Stimulated activated CD4-positive, alpha-beta T cell treated with anti-CD3 and anti-CD28 coated beads, TNF-alpha, amount 100 ng/mL, for 4 hours (primary cell): ENCODE measurements at places on chromosomes 5 and 9.

DNA sequence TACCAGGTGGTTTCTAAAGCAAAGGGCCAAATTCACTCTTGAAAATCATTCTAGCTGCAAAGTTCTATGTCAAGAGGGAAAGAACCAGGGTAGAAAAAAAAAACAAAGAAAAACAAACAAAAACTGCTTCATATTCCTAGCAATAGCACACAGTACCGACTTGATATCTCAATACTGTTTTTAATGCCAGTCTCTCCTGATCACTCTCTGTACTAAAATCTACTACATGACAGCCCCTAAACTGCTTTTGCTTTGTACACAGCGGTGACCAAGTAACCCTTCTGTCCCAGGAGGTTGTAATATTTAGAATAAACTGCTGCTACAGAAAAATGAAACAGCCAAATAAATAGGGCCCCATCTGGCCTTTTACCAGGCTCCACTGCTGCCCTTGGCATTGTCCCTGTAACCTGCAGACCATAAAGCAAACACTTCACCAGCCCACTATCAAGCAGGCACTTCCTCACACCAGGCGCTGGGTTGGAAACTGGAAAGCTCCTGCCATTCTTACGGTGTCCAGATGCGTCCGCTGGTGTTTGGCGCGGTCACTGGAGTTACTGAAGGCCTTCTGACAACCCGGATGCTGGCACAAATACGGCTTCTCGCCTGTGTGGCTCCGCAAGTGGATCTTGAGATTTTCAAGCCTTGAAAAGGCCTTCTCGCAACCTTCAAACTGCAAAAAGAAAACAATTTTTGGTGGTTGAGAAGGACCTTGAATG lies 363.2 kb downstream of the GLIS3 start:
- DNase-seq = no peak

GRCh38 chr5:91386120-91386519 lies 3.0 kb upstream of the ARRDC3 start:
- DNase-seq = no peak

DNA sequence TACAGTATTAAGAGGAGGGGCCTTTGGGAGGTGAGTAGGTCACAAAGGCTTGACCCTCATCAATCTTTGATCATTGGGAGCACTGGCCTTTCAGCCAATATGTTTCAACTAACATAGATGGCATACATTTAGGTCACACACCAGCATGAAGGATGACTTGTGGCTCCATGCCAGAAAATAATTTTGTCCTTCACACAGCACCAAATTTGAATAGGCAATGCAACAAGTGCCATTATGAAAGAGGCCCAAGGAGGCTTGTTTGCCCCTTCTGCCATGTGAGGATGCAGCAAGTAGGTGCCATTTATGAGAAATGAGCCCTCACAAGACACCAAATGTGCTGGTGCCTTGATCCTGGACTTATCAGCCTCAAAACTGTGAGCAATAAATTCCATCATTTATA lies 81.1 kb downstream of the JAKMIP2 start:
- no peak for DNase-seq

- DNase-seq = no peak
Observed at GRCh38 chr5:53071738-53072137, 37.8 kb downstream of the MOCS2 start.

DNA sequence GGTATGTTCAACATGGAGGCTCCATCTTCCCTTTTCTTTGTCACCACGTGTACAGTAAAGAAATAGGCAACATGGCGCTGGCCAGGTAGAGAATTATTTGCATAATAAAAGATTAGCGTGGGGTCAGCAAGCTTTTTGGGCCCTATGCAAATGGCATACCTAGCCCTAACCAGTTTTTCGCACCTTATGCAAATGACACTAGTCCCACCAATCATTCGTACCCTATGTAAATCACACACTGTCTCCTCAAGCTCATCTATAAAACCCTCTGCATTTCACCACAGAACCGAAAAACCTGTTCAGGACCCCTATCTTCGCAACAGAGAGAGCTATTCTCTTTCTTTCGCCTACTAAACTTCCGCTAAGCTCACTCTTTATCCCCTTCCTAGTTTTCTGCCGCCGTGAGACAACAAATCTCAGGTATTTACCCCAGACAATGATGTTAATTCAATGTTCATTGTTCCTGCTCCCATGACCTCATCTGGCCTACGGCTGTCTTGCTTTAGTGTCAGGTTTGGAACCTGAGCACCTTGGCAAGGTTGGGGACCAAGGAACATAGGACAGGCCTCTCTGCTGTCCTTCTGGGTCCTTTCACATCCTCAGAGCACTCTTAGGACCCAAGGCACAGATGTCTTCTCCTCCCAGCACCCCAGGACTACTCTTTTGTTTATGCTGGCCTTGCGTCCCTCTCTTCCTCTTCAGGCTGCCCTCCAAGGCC lies 180.7 kb upstream of the RAI14 start:
- DNase-seq = no peak

DNA sequence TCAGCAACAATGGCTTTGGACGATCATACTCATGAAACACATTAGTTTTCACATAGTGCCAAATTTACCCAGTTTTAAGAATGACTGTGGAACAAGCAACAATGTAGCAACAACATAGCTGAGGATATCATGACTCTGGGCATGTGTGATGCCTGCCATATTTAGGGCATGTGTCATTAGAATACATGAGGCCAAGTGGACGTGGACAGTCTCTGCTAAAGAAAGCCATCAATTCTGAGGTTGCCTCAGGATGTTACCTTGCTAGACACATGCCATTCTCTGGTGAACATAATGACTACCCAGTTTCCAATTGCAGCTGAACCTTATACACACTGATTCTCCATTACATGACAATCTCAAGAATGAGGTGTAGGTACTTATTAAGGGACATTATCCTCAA lies 103.3 kb upstream of the ADAMTS19 start:
- no peak for DNase-seq

GRCh38 chr5:65808818-65809217 lies 86.8 kb downstream of the NLN start:
- DNase-seq = no peak

DNA sequence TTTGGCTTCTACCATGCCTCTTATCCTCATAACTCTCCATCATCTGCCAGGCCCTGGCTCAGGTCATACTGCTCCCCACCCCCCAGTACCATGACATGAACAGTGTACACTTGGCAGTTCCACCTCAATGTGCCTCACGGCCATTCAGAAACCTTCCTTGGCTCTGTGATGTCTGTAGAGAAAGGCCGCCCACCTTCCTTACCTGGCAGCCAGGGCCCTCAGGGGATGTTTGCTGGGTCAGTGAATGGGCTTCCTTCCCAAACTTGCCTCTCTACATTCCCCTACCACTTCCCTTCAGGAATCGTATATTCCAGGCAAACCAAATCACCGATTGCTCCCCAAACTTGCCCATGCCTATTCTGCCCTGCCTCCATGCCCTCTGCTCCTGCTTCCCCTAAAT lies 101.1 kb downstream of the PSD2 start:
- DNase-seq = no peak

DNA sequence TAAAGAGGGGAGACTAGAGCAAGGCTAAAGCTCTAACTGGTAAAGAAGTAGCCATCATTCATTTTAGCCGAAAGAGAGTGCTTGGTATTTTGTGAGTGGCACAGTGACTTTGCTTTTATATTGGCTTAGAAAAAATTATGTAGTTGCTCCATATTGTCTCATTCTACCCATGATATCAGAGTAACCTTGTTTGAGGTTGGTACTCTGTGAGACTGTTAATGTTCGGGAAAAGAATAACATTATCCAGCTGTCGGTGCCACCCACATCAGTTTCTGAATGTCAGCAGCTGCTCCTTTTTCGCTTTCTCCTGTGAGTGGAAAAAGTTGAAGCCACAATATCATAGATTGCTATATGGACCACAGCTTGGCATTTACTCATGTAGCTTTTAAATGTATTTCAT lies 376.4 kb upstream of the KCNN2 start:
- DNase-seq = no peak

DNA sequence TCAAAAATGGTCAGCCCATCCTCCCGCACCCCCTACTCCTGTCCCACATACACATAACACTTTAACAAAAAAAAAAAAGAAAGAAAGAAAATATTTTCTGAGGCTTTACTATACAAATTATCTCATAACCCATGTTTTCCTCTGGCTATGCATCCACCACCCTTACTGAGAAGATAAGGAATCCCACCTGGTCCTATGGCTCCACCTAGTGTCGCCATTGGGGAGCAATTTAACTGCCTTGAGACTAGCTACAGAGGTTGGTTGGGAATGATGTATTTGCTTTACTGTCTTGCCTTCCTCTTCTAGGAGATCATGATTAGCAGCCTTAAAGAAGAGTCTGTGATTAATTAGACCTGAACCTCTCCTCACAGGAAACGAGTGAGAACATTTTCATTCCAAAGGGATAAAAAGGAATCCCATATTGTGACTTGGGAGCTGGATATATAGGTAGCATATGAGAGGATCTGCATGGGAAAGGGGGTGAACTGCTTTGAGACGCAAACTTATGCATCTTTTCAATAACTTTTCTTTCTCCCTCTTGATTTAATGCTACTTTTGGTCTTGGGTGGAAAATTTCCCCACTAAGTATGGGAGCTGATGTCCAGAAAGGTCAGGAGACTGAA lies 77.7 kb upstream of the SELENOP start:
- peak; percentile 26 for DNase-seq

DNA sequence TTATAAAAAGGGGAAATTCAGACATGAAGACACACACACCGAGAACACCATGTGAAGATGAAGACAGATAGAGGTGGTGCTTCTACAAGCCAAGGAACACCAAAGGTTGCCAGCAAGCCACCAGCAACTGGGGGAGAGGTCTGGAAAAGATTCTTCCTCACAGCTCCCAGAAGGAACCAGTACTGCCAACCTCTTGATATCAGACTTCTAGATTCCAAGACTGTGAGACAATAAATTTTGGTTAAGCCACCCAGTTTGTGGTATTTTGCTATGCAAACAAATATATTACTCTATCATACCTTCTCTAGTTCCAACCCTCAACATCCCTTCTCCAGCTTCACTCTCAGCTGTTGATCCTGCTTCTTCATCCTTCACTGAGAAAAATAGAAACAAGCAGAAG lies 451.1 kb downstream of the EBF1 start:
- DNase-seq = no peak
